ENCODE measurements at places on chromosomes 3 and 15.

DNA sequence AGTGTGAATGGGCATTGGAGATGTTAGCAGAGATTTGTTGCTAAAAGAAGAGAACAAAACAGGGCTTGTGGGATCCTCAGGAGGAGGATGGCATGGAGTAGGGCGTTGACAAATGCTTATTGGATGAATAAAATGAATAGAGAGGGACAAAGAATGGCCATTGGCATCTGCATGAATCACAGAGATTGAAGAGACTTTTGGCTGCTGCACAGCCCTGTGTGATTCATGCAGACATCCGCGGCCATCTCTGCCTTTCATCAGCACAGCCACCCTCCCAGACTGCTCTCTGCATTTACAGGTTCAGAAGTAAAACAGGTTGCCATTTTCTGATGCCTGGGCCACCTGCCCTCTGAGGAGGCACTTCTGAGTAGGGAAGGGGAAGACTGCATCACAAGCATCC, 397.9 kb downstream of the EPHB1 start:
- DNase-seq: no peak

DNA sequence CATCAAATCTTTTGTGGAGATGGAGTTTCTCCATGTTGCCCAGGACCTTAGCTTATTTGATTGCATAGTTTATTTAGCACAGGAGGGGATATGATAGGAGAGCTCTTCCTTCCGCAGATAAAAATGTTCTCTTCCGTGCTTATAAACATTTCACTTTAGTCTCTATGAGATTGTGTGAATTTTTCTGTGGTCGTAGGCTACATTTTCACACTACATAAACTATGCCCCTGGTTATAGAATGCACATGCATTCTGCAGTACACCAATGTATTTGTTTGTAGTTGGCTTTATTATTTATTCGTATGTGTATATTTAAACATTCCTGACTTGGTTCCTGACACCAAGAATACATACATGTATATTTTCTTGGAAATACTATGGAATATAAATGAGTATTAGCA, 139.2 kb downstream of the UBE2E2 start:
- no peak for DNase-seq

DNA sequence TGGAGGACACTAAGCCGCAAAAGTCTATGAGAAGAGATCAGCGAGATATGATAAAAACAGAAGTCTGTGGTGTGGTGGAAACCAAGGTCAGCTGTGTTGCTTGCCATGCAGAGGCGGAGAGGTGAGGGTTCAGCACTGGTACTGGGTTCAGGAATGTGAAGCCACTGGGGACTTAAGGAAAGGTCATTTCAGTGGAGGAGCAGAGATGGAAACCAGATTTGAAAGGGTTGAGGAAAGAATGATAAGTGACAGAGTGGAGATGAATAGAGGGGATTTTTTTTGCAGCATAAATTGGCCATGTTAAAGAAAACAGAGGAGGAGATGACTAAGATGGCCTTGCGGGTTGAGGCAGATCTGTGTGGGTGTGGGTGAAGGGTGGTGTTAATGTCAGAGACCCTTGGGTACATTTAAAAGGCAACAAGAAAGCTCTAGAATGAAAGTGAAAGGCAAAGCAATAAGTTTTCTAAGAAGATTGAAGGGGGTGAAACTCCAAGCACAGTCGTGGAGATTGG, 265.5 kb downstream of the ADAMTSL3 start:
- DNase-seq: no peak

GRCh38 chr3:171172070-171172469, 145.6 kb upstream of the SLC2A2 start:
- no peak for DNase-seq

GRCh38 chr3:193452338-193452737, 73.8 kb upstream of the ATP13A5 start:
- DNase-seq: no peak

GRCh38 chr3:59886790-59887189, 837.0 kb upstream of the CFAP20DC start:
- no peak for DNase-seq

DNA sequence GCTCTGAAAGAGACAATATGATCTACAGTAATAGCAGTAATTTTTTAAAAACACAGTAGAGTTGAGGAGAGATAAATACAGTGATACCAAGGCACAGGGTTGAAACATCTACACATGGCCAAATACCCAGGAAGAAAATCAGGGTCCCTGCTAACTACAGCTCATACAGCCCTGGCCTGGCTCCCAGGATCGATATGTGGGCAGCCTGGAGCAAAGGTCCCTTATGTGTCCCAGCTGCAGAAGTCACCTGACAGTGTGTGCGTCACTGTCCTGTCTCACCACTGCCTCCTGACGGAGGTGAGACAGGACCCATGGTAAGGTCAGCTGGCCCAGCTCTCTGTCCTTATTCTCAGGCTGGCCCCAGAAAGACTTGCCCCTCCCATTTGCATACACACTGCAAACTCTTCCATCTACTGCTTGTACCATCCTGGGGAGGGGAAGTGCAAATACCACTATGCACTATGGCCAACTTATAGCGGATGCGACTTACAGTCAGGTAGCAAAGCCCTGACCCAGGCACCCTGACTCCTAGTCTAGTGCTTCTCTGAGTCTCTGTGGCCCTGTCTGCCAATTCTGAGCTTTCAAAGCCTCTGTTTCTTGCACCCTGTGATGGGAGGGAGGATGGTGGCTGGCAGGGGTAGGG, 22.0 kb upstream of the BCL2L10 start:
- DNase-seq: no peak

- DNase-seq: no peak
Measured at GRCh38 chr3:126582311-126582710, 23.6 kb upstream of the C3orf22 start.

DNA sequence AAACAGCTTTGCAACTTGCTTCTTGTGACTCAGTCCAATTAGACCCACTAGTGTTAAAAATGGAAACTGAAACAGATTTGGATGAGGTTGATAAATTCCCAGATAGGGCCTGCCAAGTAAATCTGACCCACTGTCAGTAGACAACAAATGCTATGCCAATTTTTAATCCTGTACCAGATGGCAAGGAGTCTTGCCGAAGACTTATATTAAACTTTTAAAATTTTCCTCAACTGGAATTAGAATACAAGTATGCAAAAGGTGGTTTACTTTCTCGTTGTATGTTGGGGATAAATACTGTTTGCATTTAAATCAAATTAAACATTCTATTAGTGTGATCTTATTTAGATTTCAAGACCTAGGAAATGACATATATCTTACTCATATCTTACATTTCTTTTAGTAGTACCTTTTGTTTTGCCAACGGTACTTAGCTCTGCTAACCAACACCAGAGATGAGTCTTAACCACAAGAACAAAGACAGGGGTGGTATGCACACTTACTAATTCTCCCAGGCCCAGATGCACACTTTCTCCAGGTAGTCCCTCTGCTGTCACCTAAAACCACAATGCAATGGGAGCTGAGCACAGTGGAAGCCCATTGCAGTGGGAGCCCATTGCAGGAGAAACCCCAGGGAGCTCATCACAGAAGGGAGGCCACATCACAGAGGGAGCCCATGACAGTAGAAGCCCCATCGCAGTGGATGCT, 77.8 kb downstream of the WWTR1 start:
- no peak for DNase-seq

DNA sequence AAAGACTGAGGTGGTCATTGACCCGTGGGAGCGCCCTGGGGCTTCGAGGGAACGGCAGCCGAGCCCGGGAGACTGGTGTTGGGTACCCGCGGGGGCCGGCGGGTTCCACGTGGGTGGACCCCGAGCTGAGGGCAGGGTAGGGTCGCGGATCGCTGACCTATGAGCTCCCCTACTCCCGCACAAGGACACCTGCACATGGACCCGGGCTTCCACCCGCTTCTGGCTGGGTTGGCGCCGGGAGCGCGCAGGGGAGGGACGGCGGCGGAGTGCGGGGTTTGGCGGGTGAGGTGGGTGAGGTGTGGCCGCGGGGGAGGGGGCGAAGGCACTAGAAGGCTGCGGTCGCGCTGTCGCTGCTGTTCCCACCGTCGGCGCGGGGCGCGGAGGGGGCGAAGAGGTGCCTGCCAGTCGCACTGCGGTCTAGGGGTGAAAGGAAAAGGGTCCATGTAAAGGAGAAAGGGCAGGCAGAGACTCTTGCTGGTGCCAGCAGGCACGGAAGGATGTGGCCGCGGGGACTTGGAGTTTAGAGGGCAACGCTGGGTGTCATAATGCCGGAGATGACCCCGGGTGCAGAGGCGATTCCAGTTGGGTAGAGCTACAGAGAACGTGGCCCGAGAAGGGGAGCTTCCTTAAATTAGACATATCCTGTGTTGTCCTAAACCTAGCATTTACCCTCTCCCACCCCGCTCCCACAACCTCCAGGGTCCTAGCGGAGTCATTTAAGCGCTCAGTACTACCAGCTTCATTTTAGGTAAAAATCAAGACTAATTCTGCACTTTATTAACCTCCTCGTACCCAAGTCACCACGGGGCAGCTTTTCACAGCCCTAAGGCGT, 245.9 kb upstream of the TOPAZ1 start:
- DNase-seq: no peak

- DNase-seq: no peak
Measured at GRCh38 chr3:126355251-126355650, 2.0 kb downstream of the KLF15 start.

DNA sequence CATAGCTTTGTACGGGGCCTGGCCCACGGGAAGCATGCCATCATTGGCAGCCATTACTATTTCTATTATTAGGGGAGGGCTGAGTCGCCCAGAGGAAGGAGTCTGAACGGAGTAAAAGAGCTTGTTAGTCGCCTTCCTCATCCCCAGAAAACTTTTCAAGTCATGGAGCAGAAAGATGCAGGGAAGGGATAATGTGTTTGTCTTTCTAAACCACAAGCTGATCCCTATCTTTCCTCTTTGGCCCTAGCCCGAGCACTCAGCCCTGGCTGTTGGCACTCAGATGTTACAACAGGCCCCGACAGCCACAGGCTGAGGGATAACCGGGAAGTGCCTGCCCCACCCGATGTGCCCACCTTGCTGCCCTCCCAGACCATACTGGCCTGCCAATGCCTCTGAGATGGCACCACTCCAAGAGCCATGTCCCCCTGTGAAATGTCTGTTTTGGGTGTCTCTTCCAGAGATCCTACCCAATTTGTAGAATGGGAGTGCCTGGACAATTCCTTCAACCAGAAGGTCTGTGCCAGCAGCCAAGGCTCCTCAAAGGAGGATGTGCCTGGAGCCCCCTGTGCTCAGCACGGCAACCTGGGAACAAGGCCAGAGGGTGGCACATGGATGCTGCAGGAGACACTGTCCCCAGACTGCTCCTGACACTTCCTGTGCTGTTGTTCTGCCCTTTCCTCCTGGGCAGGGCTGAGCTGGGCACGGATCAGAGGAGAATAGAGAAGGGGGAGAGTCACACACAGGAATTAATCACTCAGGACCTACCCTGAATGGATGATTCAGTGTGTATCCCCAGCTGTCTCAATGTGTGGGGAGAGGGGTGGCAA, 10.8 kb downstream of the PAK6 start:
- DNase-seq: no peak

GRCh38 chr3:134956395-134956794, 161.3 kb downstream of the EPHB1 start:
- DNase-seq: no peak

DNA sequence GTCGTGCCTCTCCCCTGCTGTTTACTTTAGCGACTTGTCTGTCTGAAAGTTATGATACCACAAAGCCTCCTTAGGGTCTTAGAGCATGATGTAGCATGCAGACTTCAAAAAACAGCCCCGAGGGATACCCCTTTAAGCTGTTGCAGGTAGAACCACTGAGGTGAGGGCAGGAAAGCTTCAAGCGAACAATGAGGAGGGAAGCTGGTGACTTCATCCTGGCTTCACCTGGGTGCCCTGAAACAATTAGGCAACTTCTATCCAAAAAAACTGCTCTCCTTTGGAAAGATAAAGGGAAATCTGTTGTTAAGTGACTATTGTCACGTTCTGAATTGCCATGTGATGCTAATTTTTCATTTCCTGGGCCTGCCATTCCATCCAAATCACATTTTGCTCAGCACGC, 231.6 kb downstream of the SOX2 start:
- no peak for DNase-seq

DNA sequence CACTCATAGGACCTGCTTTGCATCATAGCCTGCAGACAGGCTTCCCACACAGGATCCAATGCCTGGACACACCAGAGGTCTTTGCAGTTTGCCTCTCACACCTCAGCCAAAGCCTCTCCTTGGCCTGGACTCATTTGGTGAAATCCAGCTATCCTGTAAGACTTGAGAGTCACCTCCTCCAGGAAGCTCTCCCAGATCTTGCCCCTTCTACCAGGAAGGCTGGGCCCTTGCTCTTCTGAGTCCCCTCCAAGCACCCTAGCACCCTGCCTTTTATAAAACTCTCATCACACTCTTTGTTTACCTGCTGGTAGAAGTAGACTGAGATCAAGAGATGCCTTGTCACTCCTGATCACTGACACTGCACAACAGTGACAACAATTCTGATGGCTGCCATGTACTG, 66.8 kb upstream of the GLCE start:
- no peak for DNase-seq

DNA sequence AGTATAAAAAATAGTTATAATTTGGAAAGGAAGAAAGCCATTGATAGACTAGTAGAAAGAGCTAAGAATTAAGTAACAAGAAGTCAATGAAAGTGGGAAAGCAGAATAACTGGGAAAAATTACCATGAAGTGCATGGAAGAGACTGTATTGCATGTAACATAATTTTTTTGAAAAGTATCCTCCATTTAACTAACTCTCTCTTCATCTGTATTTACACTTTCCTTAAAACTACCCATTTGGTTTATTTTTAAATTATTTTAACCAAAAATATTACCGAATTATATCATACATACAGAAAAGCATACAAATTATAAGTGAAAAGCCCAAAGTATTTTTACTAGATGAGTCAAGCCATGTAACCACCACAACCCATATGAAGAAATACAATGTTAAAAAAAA, 1009.9 kb upstream of the SEMA6D start:
- no peak for DNase-seq

- DNase-seq: no peak
Measured at GRCh38 chr15:59814409-59814808, 125.3 kb upstream of the BNIP2 start.

DNA sequence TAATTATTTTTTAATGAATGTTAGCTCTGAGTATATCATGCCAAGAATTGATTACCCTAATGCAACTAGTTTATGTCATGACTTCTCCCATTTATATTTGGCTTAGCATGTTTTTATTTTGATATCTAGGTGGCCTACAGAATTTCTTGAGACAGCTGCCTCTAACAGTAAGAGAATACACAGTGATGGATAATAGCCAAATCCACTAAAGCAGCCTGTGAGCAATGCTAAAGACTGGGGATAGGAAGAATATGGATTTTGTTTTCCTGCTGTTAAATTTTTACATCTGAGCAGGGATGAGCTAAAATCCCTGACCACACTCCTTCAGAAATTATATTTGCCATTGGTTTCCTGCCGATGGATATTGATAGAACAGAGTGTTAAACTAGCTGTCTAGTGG, 149.3 kb upstream of the TGFBR2 start:
- DNase-seq: no peak

DNA sequence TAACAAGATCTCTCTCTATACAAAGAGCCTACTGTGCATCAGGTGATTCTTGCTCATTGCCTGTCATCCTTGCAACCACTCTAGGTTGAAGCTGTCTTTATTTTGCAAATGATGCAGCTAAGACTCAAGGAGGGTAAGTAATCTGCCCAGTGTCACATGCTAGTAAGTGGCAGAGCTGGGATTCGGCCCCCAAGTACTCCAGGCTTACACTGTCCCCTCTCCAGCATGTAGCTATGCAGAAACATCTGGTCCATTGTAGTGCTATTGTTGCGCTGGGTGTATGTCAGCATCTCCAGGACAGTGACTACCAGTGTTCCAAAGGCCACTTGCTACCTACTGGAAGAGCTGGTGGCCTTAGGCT, 248.9 kb downstream of the SLCO3A1 start:
- DNase-seq: no peak

- no peak for DNase-seq
Measured at GRCh38 chr15:45093622-45094357, 20.2 kb downstream of the DUOX2 start.
